Esophagus mucosa (tissue), 1 donor: ENCODE measurements at places on chromosomes 12 and 14. TPM values are rescaled to one million over a fixed set of nuclear protein-coding genes. Genes with fewer than 3 reads are reported as not detected.
A peak's percentile ranks its signal among the peaks of the same experiment; 100 is the strongest.

AQP2 gene
- not detected for total RNA-seq

GRCh38 chr12:53974084-53975063, at the start of gene HOTAIR:
HOTAIR (minus strand) TSS chr12:53974954.
- peak; percentile 41 for ATAC-seq

DNA sequence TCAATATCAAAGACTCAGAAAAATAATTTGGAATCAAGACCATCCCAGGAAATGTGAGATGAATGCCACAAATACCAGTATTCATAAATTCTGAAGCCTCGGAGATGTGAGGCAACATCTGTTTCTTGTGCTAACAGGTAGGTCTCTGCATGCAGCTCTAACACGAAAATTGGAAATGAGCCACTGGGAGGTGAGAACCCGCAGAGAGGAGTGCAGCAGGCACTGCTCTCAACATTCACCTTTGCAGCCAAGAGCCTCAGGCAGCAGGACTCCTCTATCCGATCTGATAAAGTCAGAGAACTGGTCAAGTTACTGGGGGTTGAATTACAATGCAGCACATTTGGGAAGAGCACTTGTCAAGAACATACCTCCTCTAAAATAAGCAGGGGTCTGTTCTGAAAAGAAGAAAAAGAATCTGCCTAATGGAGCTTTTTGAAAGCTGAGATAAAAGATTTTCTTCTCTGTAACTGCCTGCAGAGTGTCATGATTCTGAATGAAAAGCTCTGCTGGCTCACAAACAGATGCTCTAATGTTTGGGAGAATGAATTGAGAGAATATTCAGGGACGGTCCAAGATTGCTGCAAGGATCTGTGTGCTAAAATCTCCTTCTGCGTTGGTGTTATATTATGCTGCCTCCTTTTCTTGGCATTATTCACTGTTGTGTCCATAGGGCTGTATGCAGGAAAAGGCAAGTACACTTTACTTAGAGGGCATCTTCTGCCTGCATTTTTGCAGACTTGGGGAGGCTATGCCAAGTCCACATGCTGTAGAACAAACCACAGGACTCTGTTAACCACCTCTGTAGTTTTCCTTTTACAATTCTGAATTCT, 209.6 kb upstream of the KRR1 start:
- peak; percentile 75 for ATAC-seq

DNA sequence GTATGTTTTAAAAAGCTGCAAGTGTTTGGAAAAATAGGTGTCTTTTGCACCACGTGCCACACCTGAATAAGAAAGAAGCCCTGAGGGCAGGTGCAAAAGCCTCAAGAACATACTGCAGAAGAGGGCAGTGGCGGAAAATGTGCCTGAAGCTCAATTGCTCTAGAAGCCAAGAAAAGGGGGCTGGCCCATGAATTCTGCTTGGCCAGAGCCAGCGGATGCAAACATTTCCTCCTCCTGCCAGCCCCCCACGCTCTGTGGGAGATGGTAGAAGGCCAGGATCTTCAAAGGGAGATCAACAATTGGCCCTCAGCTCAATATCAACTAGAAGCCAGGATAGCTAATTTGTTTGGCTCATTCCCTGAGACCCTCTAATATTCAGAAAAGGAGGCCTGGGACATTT, 80.3 kb upstream of the TMEM132D start:
- no peak for ATAC-seq
